Neural crest cell (in vitro differentiated cells): ENCODE measurements at places on chromosomes 4 and X. TPM values are rescaled to one million over a fixed set of nuclear protein-coding genes. Genes with fewer than 3 reads are reported as not detected.
A peak's percentile ranks its signal among the peaks of the same experiment; 100 is the strongest.

DNA sequence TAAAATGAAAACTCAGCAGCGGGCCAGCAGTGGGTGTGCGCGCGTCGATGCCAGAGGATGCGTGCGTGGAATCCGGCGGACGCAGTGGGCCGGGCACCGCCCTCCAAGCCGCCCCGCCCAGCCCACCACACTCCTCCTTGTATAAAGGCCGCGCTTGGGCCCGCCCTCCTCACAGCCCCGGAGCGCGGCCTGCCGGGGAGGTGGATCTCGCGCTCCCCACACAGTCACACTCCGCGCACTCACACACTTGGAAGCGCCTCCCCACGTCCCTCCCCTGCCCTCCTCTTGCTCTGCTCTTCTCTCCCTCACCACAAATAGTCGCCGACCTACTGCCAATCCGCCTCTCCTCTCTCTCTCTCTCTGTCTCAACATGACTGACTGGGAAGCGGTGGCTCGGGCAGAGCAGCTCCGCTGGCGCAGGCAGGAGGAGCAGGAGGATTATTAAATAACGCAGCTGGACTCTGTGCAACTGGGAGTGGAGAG, at the start of gene CCSER1:
Gene CCSER1 (plus strand): TSS at position 172 of the 483 bp plus-strand sequence.
- H3K27me3 ChIP-seq: peaks cover 51% of the 10 kb centered on the region
- H3K36me3 ChIP-seq: no peaks in the 10 kb centered on the region

DNA sequence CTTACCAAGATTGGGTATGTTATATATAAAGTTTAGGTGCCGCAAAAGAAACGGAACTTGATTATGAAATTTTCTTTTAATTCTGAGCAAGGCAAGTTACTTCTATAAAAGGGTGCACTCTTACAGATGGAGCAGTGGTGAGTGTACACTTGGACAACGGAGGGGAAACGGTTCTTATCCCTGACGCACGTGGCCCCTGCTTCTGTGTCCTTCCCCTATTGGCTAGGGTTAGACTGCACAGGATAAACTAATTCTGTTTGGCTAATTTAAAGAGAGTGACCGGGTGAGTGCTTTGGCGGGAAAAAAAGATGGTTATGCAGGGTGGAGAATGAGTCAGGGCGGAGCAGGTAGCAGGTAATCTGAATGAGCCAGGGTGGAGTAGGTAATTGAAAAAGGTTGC, 149.5 kb downstream of the GC start:
- no peak overlapping the region for H3K4me3 ChIP-seq
- H3K27me3 ChIP-seq: no peaks in the 10 kb centered on the region
- H3K4me1 ChIP-seq: peaks cover 10% of the 10 kb centered on the region
- no peak overlapping the region for H3K27ac ChIP-seq
- DNase-seq: no peak

GRCh38 chr4:7529368-7530080, 94.8 kb upstream of the PSAPL1 start:
- no peak overlapping the region for H3K4me3 ChIP-seq
- H3K27ac ChIP-seq: peak overlapping the region; percentile 98
- H3K27me3 ChIP-seq: no peaks in the 10 kb centered on the region
- no peaks in the 10 kb centered on the region for H3K36me3 ChIP-seq

- no peaks in the 10 kb centered on the region for H3K4me1 ChIP-seq
- peaks cover 4% of the 10 kb centered on the region for H3K36me3 ChIP-seq
- H3K27ac ChIP-seq: no peak overlapping the region
- DNase-seq: no peak
- H3K27me3 ChIP-seq: no peaks in the 10 kb centered on the region
These were observed 180.4 kb upstream of the FAT1 start for GRCh38 chr4:186904101-186904500.

The YIPF7 gene
- total RNA-seq: 0.47 and 0.80 TPM in 2 replicates

DNA sequence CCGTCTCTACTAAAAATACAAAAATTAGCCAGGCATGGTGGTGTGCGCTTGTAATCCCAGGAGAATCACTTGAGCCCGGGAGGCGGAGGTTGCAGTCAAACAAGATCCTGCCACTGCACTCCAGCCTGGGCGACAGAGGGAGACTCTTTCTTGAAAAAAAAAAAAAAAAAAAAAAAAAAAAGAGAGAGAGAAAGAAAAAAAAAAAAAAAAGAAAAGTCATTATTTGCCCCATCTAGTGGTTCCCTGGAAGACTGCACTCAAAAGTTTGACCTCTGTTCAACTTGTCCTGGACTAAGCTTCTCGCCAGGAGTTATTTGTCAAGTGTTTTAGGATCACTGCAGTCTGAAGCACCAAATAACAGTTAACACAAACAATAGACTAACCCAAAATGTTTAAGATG, 45.3 kb upstream of the KCTD8 start:
- no peak for DNase-seq
- H3K4me1 ChIP-seq: no peaks in the 10 kb centered on the region
- H3K27me3 ChIP-seq: peaks cover 3% of the 10 kb centered on the region
- no peaks in the 10 kb centered on the region for H3K36me3 ChIP-seq
- H3K4me3 ChIP-seq: no peak overlapping the region
- H3K27ac ChIP-seq: no peak overlapping the region

- peaks cover 26% of the 10 kb centered on the region for H3K4me1 ChIP-seq
- H3K4me3 ChIP-seq: no peak overlapping the region
- no peaks in the 10 kb centered on the region for H3K27me3 ChIP-seq
- no peaks in the 10 kb centered on the region for H3K36me3 ChIP-seq
- H3K27ac ChIP-seq: no peak overlapping the region
These were observed 4.5 kb upstream of the MAML3 start for GRCh38 chr4:140158365-140159030.

The ZIC3 gene
- total RNA-seq: 2.2 and 2.3 TPM in 2 replicates

The MAGEB5 gene
- total RNA-seq: not detected in 2 replicates

- H3K27ac ChIP-seq: no peak overlapping the region
- no peaks in the 10 kb centered on the region for H3K27me3 ChIP-seq
- no peak for DNase-seq
- H3K36me3 ChIP-seq: peaks cover 3% of the 10 kb centered on the region
These were observed 363.2 kb downstream of the IL15 start for GRCh38 chr4:141999446-142000143.

GRCh38 chr4:152690706-152691651, 11.2 kb upstream of the TMEM154 start:
- H3K27me3 ChIP-seq: no peaks in the 10 kb centered on the region
- no peak for DNase-seq
- H3K36me3 ChIP-seq: no peaks in the 10 kb centered on the region
- H3K4me1 ChIP-seq: peaks cover 3% of the 10 kb centered on the region
- H3K4me3 ChIP-seq: no peak overlapping the region

The PAPSS1 gene
- total RNA-seq: 74.7 and 78.6 TPM in 2 replicates

GRCh38 chr4:68494688-68495087, 47.4 kb downstream of the TMPRSS11E start:
- DNase-seq: no peak
- no peak overlapping the region for H3K27ac ChIP-seq
- peaks cover 6% of the 10 kb centered on the region for H3K4me1 ChIP-seq
- H3K27me3 ChIP-seq: no peaks in the 10 kb centered on the region
- H3K36me3 ChIP-seq: no peaks in the 10 kb centered on the region

The SMARCA1 gene
- total RNA-seq: 122 and 123 TPM in 2 replicates

DNA sequence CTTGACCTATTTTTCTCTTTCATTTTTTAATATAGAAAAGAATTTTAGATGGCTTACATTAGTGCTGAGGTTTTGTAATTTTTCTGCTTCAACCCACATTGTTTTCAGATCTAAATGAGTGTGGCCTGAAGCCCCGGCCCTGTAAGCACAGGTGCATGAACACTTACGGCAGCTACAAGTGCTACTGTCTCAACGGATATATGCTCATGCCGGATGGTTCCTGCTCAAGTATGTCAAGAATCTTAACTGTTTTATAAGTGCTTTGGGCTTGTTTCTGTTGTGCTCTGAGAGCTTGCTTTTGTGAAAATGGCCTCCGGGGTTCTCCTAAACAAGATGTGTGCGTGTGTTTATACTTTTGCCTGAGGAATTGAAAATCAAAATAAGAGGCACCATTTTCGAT, 41.6 kb downstream of the NPNT start:
- H3K27ac ChIP-seq: no peak overlapping the region
- no peaks in the 10 kb centered on the region for H3K36me3 ChIP-seq
- no peak for DNase-seq
- H3K4me1 ChIP-seq: no peaks in the 10 kb centered on the region

The SATL1 gene
- total RNA-seq: 0.18 and 0.21 TPM in 2 replicates

The H2BW2 gene
- total RNA-seq: 0.20 and 0.51 TPM in 2 replicates

DNA sequence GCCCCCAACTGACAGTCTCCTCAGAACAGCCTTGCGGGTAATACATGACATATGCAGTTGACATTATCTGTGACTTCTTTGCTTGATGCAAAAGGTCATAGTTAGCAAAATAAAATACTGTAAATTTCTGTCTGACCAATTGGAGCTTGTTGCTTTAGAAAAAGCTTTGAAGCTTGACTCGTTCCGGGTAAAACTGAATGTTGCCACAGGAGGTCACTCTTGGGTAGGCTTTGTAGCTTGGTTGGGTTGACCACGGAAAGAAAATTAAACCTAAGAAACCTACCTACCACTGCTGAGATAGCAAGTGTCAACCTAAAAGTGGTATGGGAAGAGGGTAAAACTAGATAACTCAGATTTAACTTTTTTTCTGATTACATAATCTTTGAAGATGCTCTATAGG, 23.2 kb downstream of the PRPS2 start:
- no peak overlapping the region for H3K4me3 ChIP-seq
- peaks cover 13% of the 10 kb centered on the region for H3K36me3 ChIP-seq
- no peaks in the 10 kb centered on the region for H3K27me3 ChIP-seq
- peaks cover 8% of the 10 kb centered on the region for H3K4me1 ChIP-seq

- no peak for DNase-seq
- no peak overlapping the region for H3K4me3 ChIP-seq
- H3K27ac ChIP-seq: no peak overlapping the region
These were observed 228.9 kb upstream of the GRID2 start for GRCh38 chr4:92074839-92075238.

GRCh38 chr4:158538176-158538575, 16.5 kb downstream of the RXFP1 start:
- H3K4me1 ChIP-seq: peaks cover 10% of the 10 kb centered on the region
- H3K36me3 ChIP-seq: no peaks in the 10 kb centered on the region
- H3K27ac ChIP-seq: no peak overlapping the region
- DNase-seq: no peak

DNA sequence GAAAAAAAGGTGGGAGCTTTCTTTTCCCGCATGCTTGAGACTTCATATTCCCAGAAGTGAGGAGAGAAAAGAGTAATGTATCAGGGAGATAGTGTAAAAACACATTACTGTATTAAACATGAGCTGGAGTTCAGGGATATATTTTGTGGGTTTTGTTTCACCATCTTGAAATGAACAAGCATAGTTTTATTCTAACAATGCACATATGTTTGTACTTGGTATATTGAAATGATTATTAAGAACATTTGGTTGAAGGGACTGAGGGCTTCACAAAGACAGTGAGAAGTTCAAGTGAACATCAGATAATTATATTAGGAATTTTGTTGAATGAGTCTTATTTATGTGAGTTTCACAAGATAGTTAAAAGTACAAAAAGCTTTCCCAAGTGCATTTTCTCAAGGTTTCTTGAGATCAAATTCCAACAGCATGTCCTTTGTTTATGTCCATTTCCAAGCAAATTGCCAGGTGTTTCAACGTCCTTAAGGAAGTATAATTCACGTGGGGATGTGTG, 368.8 kb downstream of the ANKRD50 start:
- DNase-seq: no peak
- no peak overlapping the region for H3K4me3 ChIP-seq
- H3K27me3 ChIP-seq: no peaks in the 10 kb centered on the region

DNA sequence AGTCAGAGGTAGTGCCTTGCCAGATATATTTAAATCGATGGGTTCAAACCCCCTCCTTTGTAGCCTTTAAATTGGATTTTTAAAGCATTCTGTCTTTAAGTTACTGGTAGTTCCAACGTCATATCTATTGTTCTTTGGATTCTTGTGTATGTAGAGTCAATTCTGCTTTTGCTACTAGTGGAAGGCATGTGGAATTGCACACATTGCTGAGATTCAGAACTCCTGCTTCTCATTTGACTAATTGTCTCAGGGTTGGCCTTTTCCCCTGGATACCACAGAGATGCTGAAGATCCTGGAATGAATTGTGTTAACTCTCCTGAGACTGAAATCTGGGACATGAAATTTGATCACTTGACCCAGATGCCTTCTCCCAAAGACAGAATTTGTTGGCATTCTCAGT, 328.3 kb upstream of the RPS6KA3 start:
- H3K27me3 ChIP-seq: no peaks in the 10 kb centered on the region
- no peak for DNase-seq
- H3K4me3 ChIP-seq: no peak overlapping the region
- peaks cover 2% of the 10 kb centered on the region for H3K36me3 ChIP-seq
- no peak overlapping the region for H3K27ac ChIP-seq

- peaks cover 30% of the 10 kb centered on the region for H3K36me3 ChIP-seq
- H3K27ac ChIP-seq: peak overlapping the region; percentile 91
- DNase-seq: no peak
- no peaks in the 10 kb centered on the region for H3K27me3 ChIP-seq
- H3K4me1 ChIP-seq: peaks cover 37% of the 10 kb centered on the region
- peak overlapping the region; percentile 23 for H3K4me3 ChIP-seq
These were observed 79.4 kb downstream of the JADE3 start for GRCh38 chrX:46991664-46992063.

DNA sequence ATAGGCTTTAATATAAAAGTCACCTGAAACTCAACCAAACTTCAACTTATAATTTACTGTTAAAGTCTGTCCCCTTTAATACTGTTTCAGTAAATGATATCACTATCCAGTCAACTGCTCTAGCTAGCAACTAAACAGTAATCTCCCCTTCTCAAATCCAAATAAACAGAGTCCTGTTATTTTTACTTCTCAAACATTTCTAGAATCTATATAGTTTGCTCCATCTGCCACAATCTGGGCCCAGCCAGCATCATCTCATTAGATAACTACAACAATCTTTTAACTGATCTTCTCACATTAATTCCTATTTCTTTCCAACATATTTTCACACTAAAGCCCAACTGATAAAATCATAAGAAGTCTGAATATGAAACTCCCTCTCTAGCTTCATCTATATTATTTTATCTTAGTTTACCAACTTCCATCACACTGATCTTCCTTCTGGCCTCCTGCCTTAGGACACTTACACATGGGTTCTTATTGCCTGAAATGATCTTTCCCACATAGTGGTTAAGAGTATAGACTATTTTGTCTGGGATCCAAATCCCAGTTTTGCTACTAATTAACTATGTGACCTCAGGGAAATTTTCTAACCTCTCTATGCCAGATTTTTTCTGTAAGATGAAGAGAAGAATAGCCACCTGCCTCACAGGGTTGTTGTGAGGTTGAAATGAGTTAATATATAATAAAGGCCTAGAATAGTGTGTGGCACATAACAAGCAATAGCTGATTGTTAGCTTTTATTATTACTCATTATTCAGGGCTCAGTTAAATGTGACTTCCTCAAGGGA, 18.6 kb downstream of the TBCK start:
- H3K27me3 ChIP-seq: no peaks in the 10 kb centered on the region
- H3K27ac ChIP-seq: no peak overlapping the region
- peaks cover 12% of the 10 kb centered on the region for H3K36me3 ChIP-seq
- H3K4me3 ChIP-seq: no peak overlapping the region

DNA sequence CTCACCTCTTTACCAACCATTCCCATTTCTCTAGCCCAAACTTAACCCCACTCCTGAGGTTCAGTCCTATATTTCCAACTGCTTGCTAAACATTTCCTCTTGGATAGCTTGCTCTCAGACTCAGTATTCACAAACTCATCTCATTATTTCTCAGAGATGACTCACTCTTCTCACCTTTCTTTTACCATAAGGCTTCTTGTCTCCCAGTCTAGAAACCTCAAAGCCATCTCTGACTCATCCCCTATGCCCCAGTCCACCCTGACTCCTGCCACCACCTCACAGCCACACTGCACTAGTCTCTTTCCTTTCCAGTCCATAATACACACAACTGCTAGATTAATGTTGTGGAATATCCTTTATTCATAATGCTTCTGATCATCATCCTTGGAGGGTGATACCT, 4.8 kb downstream of the FRMPD3 start:
- H3K4me1 ChIP-seq: peaks cover 9% of the 10 kb centered on the region
- DNase-seq: no peak
- peaks cover 30% of the 10 kb centered on the region for H3K27me3 ChIP-seq
